ENCODE measurements at places on chromosomes 3 and 15.

DNA sequence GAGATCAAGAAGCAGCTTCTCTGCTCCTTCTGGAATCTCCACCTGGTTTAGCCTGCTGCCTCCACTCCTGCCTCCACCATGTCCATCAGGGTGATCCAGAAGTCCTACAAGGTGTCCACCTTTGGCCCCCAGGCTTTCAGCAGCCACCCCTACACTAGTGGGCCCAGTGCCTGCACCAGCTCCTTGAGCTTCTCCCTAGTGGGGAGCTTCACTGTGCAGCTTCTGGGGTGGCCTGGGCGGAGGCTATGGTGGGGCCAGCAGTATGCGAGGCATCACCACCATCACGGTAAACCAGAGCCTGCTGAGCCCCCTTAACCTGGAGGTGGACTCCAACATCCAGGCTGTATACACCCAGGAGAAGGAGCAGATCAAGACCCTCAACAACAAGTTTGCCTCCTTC, 2.4 kb upstream of the KPNA4 start:
- DNase-seq: no peak

DNA sequence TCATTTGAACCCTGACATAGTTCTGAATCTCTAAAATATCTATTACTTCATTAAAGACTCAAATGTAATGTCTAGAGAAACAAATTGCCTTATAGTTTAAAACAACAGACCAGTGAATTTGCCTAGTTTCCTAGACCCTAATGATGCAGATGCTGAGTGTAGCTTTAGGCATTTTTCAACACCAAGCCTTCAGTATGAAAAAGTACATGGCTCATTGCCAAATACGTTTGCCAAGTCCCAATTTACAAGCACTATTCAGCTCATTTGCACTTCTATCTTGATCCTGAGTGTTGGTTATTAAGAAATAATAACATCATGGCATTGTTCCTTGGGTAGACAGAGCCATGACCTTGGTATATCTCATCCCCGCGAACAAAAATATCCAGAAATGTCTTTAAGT, 46.8 kb downstream of the EOMES start:
- peak; percentile 15 for DNase-seq

GRCh38 chr3:166879661-166880060, 500.4 kb downstream of the ZBBX start:
- DNase-seq: no peak

DNA sequence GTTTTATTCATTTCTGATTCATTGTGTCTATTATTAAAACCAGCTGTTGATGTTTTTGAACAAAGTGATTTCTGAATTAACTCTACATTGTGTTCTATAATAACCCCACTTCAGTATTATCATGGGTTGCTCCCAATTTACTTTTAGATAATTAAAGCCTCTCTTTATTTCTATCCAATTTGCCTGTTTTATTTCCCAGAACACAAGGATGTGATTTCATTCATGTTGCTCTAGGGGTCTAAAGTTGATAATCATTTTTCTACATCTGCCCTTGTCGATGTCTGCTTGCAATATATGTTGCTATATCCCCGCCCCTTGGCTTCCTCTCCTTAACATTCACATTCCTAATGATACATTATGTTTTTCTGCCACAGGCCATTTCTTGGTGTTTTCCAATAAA, 747.3 kb downstream of the CADM2 start:
- DNase-seq: no peak

DNA sequence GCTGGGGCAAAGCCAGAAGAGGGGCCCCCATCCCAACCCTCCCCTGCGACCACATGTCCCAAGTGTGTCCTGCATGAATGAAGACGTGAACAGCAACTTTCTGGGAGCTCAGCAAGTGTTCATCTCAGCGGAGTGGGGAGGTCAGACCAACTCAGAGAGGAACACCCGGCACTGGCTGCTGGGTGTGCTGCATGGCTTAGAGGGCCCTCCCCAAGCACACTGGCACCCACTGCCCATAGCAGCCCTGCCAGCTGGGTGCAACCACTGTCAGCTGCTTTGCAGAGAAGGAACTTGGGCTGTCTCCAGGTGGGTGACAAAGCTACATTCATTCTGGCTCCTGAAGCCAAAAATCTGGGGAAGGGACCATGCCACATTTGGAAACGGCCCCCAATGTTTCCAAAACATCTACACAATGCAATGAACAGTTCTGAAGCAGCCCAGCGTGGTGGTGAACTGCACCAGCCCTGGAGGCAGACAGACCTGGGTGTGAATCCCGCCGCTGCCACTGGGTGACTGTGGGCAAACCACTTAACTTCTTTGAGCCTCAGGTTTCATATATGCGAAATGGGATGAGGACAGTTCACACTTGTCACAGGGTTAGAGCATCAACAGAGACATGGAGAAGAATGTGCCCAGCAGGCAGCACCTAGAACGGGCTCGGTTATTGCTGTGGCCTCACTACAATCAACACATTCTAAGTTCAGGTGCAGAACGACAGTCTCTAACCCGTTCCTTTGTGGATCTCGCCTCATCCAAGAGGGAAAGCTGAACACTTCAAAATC, 145.4 kb downstream of the NUP210 start:
- DNase-seq: no peak

GRCh38 chr3:94317017-94317416, 254.2 kb downstream of the NSUN3 start:
- no peak for DNase-seq

DNA sequence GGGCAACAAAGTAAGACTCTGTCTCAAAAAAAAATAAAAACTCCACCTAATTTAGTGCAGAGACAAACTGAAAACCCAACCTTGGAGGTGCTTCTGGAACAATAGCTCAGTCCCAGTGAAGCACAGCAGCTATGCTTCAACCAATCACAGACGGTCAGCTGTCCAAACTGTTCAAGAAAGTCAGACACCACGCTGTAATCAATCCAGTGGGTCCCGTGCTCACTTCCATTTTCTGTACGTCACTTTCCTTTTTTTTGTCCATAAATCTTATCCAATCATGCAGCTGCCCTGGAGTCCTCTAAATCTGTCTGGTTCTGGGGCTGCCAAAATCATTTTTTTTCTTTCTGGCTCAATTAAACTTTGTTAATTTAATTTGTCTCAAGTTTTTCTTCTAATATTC, 93.6 kb upstream of the FAM174B start:
- DNase-seq: no peak

All from RWPE1 (cell line).